NCI-H1436 (cell line): ENCODE measurements at places on chromosomes 2 and 18.

- no peak for DNase-seq
These were observed 32.9 kb upstream of the EDAR start for GRCh38 chr2:109021895-109022300.

- no peak for DNase-seq
These were observed 17.2 kb downstream of the ST3GAL5 start for GRCh38 chr2:85871494-85872164.

GRCh38 chr2:1277634-1278033 is 135.6 kb upstream of the TPO start:
- no peak for DNase-seq

- no peak for DNase-seq
These were observed 46.2 kb upstream of the COPS8 start for GRCh38 chr2:237039301-237040031.

GRCh38 chr2:205270689-205271088 is 411.6 kb upstream of the NRP2 start:
- no peak for DNase-seq

DNA sequence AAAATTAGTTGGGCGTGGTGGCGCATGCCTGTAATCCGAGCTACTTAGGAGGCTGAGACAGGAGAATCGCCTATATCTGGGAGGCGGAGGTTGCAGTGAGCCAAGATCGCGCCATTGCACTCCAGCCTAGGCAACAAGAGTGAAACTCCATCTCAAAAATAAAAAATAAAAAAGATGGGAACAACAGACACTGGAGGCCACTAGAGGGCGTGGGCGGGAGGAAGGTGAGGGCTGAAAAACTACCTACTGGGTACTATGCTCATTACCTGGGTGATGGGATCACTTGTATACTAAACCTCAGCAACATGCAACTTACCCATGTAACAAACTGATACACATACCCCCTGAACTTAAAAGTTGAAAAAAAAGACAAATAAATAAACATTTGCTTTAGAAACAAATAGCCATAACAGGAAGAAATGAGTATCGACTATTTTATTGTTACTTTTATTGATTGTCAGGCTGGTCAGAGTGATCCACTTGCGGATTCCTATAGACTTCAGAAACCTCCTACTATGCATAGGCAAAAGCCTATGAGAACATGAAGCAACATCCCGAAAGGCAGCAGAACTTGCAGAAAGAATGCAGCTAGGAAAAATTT is 61.0 kb downstream of the TMEM163 start:
- no peak for DNase-seq

DNA sequence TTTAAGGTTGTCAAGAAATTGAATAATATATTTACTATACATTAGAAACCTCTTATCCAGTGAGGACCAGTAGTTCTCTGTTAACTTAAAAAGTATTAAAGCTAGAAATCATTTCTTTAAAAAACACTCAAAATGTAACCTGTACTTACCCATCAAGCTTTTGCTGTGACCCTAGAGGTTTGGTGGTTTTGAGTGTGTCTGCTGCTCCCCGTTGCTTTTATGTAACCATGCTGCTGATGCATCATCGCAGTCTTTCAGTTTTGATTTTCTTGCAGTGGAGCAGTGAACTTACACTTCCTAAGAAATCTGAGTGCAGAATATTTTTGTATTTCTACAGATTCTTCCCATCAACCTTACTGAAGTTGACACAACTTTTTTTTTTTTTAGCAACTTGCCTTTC is 34.2 kb downstream of the MRPS9 start:
- no peak for DNase-seq

GRCh38 chr2:26459991-26460612 is 17.8 kb downstream of the OTOF start:
- DNase-seq = no peak

GRCh38 chr2:162573288-162573687 is 229.4 kb downstream of the GCA start:
- no peak for DNase-seq

GRCh38 chr2:121005453-121005852 is 269.8 kb downstream of the GLI2 start:
- no peak for DNase-seq

- no peak for DNase-seq
These were observed 120.8 kb downstream of the NFATC1 start for GRCh38 chr18:79516441-79516931.

DNA sequence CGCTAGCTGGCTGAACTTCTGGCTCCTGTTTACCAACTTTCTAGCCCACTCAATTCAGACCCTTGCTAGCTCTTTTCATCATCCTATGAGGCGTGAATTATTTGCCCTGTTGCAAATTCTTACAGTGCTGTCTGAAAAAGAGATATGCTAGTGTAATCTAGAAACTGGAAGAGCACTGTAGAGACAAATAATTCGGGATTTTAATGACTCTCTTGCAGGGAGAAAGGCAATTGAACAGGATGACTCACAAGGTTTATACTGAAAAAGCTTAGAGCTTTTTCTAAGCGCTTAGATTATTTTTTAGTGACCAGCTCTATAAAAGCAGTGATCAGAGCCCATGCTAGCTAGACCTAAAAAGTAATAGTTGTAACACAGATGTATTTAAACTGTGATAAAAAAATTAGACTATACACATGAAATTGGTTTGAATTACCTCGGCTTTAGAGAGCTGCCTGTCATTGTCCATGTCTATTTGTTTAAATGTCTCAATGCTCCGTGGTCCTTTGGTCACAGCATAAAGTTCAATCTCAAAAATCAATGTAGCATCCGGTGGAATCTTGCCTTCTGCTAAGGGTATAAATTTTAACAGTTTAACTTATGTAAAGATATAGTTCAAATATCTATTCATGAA is 9.1 kb downstream of the FKBP7 start:
- DNase-seq = no peak

DNA sequence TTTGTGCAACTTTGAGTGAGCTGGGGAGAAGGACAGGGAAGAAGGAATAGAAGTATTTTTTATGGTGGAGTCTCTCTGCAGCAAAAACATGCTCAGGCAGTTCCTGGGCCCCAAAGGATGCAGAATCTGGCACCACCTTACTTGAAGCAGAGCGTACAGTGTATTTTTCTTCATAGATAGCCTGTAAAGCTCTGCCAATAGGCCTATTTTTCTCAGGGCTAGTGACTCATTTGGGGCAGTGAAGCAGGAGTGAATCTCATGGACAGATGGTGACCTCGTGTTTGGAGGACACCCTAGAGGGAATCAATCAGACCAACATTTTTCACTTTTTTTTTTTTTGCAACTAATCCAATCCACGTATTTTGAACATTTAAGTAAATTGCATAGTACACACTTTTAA is 268.1 kb upstream of the CXCR4 start:
- no peak for DNase-seq

DNA sequence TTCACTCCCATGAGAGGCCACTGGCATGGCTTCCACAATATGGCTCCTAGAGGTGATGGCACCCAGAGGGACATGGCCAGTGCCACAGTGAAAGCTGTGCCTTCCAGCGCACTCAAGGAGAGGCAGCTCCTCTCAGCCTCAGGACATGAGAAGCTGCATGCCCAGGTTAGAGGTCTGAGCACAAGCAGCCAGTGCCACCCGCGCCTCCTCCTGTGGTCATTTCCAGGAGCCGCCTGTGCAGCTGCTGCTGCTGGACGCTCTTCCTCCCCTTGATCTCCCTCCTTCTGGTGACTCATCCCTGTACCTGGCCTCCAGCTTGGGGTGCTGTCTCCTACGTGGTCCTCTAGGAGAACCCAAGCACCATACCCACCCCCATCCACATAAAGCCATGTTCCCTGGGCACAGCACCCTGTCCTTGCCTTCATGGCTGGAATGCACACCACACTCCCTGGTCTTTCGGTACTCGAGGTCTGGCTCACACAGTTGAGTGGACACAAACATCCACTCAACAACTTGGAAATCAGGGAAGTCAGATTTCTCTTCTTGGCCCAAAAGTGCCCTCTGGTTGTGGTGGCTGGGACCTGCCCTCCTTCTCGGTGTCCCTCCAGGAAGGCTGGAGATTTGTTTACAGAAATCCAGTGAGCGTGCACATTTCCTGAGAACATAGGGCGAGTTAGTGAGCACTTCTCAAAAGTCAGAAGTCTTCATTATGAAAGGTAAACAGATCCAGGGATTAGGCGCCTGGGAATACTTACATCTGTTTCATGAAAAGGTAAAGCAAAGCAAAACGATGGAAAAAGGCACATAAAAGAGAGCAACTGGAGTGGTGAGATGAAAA is 96.7 kb downstream of the EIPR1 start:
- no peak for DNase-seq

GRCh38 chr18:24633121-24633520 is 172.7 kb downstream of the HRH4 start:
- no peak for DNase-seq
